ENCODE measurements at places on chromosomes 3 and 15.

DNA sequence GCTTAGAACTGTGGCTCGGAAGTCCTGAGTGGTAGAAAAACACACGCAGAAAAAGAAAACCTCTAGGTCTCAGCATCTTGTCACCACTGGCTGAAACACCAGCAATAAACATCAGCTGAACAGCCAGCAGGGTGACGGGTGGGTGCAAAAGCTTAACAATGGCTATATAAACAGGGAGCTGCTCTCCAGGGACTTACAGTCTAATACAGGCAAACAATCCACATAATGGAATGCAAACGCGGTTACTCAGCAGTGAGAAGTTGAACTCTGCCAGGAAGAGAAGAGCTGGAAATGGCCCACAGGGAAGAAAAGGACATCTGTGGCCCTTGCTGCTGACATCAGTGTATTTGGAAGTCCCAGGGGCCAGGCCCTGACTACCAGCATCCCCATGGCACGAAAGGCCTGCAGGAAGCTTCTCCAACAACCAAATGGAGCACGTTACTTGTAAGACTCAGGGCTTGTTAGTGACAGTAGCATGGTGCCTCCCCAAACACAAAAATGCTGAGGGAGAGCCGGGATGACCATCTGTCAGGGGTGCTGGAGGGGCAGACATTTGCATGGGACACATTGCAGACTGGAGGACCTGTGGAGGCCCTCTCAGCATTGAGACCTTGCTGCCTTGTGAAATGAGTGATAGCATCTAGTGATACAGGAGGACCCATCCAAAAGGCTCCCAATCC is 3.0 kb downstream of the HEG1 start:
- no peak for DNase-seq

GRCh38 chr15:93025625-93025982 is 63.4 kb downstream of the RGMA start:
- no peak for DNase-seq

- no peak for DNase-seq
Observed at GRCh38 chr15:70976851-70977250, 84.2 kb downstream of the LRRC49 start.

DNA sequence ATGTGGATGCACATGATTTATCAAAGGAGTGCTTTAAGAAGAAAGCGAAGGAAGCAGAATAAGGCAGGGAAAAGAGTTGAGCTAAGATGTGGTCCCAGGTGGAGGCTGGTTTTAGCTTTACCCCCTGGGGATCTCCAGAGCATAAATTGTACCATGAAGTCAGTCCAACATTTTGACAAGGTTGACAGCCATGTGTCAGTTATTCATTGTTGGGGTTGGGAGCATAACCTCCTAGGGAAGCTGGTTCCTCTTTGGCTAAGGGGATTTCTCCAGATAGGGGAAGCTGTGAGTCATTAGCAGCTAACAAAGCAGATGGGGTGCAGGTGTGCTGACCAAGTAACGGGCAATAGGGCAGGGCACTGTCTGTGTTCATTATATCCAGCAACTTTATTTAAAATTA is 123.7 kb upstream of the IGSF10 start:
- no peak for DNase-seq

DNA sequence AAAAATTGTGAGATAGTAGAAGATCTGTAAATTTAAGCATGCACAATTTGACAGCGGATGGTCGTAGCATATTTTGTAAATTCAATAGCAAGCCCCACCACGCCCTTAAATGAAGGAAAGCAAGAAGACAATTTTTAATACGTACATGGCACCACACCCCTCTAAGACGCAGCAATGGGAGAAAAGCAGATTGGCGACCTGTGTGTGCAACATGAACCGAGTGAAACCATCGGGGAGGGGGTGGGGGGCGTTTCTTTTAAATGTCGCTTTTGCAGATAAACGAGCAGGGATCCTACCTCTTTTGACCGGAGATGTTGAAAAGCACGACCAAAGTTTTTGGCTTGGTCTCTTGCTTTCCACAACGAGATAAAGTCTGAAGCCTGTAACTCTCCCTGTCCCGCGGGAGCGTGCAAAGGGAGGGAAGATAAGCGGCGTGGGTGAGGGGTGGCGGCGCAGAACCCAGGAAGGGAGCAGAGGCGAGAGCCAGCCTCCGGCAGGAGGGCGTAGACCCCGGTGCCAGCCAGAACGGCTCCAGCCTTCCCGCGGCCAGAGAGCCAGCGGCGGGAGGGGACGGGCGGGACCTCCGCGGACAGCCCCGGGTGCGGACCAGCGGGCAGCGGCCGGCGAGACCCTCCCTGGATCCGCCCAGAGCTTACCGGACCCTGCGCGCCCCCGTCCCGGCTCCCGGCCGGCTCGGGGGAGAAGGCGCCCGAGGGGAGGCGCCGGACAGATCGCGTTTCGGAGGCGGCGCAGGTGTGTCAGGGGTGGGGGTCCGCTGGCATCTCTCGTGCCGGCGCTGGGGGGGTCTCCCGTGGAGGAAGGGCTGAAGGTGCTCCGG is at the start of gene CHL1:
Gene CHL1 (plus strand): TSS at position 453 of the 838 bp plus-strand sequence. CDS start 123,014 bp downstream, outside the sequence.
- no peak for DNase-seq

DNA sequence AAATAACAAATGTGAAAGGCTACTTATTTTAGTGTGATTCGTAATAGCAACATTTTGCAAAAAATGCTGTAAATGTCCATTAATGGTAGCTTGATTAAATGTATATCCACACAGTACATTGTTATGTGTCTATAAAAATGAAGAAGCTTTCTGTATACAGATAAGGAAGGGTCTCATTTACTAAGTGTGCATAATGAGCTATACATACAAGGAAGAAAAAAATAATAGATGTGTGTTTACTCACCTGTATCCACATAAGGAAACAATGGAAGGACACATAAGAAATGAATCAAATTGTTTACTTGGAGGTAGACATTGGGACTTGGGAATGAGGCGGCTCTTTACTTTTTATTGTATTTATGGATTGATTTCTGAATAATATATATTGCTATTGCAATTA is 34.9 kb downstream of the MED12L start:
- no peak for DNase-seq

DNA sequence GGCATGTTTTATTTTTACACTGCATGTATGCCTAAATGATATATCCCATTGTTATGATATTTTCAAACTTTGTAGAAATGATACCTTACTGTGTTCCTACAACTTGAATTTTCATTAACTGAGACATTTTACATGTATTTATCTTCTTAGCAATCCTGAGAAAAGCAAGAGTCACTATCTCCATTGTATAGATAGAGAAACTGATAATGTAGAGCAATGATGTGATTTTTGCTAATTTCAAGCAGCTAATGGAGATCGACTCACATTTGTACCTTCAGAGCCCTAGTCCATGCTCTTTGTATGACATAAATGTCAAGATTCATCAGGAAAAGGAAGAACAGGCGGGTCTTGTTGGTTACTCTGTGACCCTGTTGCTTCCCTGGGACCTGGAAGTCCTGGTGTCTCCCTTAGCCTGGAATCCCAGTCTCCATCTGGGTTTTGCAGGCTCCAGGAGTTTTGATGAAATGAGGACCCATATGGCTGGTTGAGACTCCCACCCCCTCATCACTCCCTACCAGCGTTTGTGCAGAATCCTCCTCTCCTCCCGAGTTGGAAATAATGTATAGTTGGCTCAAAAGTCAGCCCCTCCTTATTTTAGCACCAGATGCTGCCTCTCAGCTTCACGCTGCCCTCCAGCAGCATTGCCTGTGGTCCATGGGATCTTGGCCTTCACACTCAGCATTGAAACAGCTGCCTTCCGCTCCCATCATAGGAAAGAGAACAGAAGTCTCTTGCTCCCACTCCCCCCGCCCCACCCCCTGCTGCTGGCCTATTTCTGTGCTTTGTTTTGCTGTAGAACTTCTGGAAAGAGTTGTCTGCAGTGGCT is 67.1 kb downstream of the APBA2 start:
- peak; percentile 63 for DNase-seq

DNA sequence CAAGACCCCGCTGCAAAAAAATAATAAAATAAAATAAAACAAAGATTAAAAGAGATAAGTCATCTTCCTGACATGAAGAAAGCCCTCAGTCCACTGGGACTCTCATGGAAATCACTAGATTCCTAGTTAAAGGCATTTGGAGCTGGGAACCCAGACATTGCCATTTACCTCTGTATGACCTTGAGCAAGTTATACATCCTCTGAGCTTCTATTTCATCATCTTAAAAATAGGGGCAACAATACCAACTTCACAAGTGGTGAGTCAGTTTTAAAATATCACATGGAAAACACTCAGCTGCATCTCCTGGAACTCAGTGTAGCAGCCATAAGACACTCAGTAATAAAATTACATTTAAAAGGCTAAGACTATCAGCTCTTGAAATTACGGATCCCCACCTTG is 334.8 kb downstream of the ERC2 start:
- DNase-seq, result no peak

DNA sequence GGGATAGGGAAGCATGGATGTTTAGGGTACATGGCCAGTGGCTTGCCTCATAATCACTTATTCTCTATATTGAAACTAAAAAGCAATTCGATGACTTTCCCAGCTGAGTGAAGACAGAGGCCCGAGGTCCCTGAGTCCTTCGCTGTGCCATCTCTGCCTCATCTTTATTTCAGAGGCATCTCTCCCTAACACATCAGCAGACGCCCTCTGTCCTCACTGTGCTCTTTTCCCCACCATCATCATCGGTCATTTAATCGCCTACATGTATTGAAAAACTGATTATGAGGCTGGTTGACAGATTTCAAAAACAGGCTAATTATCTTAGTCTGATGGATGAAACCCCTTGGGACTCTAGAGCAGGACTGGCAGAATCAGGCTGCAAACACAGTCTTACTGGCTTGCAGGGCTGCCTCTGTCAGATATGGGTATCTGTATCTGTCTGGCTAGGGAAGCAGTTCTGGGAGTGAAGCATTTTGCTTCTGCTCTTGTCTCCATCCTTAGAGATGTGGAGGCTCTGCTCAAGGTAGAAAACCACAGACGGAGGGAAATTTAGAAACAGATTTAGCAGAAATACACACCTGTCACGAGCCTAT is 291.0 kb upstream of the CHRM5 start:
- no peak for DNase-seq

DNA sequence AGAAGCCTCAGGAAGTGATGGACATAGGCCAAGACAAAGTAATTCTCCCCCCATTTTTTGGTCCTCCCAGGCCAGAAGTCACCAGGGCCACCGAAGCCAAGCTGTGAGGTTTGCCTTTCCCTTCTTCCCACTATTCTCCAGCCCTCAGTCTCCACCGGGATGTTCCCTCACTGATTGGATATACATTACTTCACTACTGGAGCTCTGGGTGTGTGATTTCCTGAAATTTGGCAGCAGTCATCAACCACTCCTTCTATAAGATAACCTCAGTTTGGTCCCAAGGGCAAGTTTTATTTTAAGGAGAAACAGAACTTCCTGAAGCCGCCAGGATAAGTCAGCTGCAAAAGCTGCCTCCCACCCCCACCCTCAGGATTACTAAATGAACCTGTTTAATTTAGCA is 11.3 kb downstream of the SLCO2A1 start:
- DNase-seq, result no peak

DNA sequence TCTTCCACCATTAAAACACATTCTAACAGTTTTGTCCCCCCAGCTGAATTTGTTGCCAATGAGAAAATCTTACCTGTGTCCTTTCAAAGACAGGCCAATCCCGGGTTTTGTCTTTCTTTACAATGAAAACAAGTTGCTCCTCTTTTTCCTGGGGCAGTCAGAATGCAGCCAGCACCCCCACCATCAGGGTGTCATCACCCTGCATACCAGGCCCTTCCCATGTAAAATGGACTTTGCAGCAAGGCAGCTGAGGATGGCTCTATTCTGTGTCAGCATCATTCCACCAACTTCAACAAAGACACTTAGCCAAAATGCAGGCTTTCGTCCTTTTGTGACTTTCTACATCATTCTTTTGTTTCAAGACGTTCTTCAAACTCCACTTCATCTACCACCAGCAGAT is 490.9 kb downstream of the OCA2 start:
- DNase-seq, result no peak

GRCh38 chr15:83205725-83206324 is 1.8 kb downstream of the HDGFL3 start:
- DNase-seq, result no peak

- peak; percentile 34 for DNase-seq
Observed at GRCh38 chr3:7630925-7631324, 770.0 kb downstream of the GRM7 start.

DNA sequence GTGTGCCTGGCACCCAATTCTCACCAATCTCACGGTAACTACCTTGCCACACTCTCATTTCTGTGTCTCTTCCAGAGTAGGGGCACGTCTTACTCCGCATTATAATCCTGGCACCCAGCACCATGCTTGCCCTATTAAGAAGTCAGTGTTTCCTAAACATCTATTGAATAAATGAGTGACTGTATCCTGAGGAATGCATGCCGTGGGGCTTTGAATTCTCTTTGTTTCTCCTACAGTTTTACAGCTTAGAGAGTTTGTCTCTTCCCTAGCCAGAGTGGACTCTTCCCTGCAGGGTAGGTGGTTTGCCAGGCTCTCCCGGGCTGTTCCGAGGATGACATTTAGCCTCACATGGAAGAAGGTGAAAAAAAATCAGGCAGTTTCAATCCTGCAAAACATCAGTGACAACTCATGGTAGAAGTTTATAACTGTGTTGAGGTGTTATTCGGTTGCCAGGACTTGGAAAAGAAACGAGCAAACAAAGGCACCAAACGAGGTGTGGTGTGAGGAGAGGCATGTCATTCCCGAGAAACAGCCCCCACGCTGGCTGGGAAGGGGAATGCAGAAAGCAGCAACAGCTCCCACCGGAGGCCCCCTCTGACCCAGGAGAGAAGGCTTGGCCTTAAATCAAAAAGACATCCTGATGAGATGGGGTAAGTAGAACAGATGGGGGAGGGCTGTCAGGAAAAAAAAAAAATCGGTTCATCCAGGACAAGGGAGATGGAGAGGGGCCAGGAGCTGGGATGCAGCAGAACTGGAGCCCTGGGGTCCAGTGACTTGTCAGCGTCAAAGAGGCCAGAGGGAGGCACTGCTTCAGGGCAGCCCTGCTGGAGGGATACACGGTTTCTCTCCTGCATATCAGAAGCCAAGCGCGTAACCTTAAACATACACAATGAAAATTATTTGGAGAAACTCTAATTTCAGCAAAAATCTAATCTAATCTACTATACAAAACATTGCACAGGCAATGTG is 168.4 kb upstream of the ARRDC4 start:
- DNase-seq, result no peak

DNA sequence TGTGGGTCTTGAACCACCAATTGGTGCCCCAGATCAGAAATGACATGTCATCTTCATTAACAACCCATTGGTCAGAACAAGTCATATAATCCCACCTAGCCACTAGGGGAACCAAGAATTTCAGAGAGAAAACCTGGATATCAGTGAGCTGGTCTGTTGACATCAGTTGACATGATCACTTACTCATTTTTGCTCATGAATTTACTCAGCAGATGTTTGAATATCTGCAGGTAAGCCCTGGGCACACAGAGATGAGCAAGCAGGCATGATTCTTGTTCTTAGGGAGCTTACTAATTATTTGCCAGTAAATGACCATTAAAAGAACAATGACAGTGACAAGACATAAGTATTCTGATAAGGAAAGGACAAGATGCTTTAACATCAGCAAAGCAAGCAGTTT is 64.3 kb upstream of the PLCL2 start:
- DNase-seq, result no peak

- peak; percentile 48 for DNase-seq
Observed at GRCh38 chr15:72796210-72796514, 12.6 kb upstream of the ADPGK start.
